Muscle of back (tissue), 13 donors: ENCODE measurements at places on chromosomes 7 and 10. TPM values are rescaled to one million over a fixed set of nuclear protein-coding genes. Genes with fewer than 3 reads are reported as not detected.

Gene INMT
- 6.5 TPM for polyA plus RNA-seq

Gene POU6F2
- 0.10 TPM for polyA plus RNA-seq

Gene PCBD1
- 59.5 TPM for polyA plus RNA-seq

Gene KIF11
- polyA plus RNA-seq, result 22.9 TPM

Gene AKR1C8
- not detected for polyA plus RNA-seq

Gene PPP1R17
- polyA plus RNA-seq, result not detected

Gene ARPC1A
- 97.5 TPM for polyA plus RNA-seq

Gene MBL2
- not detected for polyA plus RNA-seq

Gene SCIN
- 0.28 TPM for polyA plus RNA-seq

Gene GGCT
- polyA plus RNA-seq, result 34.3 TPM

Gene SPDYE16
- polyA plus RNA-seq, result 3.2 TPM

Gene PDK4
- polyA plus RNA-seq, result 11.8 TPM

Gene HABP2
- 0.07 TPM for polyA plus RNA-seq

Gene ACTL6B
- not detected for polyA plus RNA-seq

Gene CRHR2
- 2.7 TPM for polyA plus RNA-seq

Gene TDRD1
- 0.23 TPM for polyA plus RNA-seq

Gene ITIH5
- 43.7 TPM for polyA plus RNA-seq

Gene LIPJ
- polyA plus RNA-seq, result not detected

Gene HOXA3
- 16.3 TPM for polyA plus RNA-seq

Gene TMEM213
- 0.04 TPM for polyA plus RNA-seq

Gene HYAL4
- polyA plus RNA-seq, result not detected

Gene SEC24C
- polyA plus RNA-seq, result 49.2 TPM

Gene SEC31B
- 5.6 TPM for polyA plus RNA-seq

Gene FAM3C
- polyA plus RNA-seq, result 102 TPM

Gene FKBP6
- polyA plus RNA-seq, result 0.24 TPM

Gene MKRN1
- polyA plus RNA-seq, result 72.4 TPM

Gene CLEC2L
- 1.3 TPM for polyA plus RNA-seq

Gene NKX2-3
- polyA plus RNA-seq, result 0.68 TPM

Gene THNSL1
- 5.0 TPM for polyA plus RNA-seq

Gene UNCX
- 0.46 TPM for polyA plus RNA-seq

Gene SLC18A3
- polyA plus RNA-seq, result not detected

Gene TEX36
- polyA plus RNA-seq, result not detected

Gene KIFBP
- polyA plus RNA-seq, result 23.4 TPM

Gene TYW1B
- 7.5 TPM for polyA plus RNA-seq

Gene AHR
- polyA plus RNA-seq, result 46.7 TPM

Gene ATP6V0A4
- polyA plus RNA-seq, result 0.35 TPM

Gene ASZ1
- polyA plus RNA-seq, result 0.08 TPM

Gene RNF32
- polyA plus RNA-seq, result 1.7 TPM

Gene PIK3AP1
- polyA plus RNA-seq, result 2.7 TPM

Gene SLC26A5
- polyA plus RNA-seq, result not detected

Gene SPDYE2B
- 3.2 TPM for polyA plus RNA-seq

Gene UCMA
- 0.67 TPM for polyA plus RNA-seq

Gene DENND2A
- 52.5 TPM for polyA plus RNA-seq

Gene CYP26A1
- 0.42 TPM for polyA plus RNA-seq

Gene CDNF
- polyA plus RNA-seq, result 3.3 TPM

Gene RBM20
- polyA plus RNA-seq, result 10.8 TPM

Gene FOXI2
- 0.31 TPM for polyA plus RNA-seq

Gene GPR158
- 0.13 TPM for polyA plus RNA-seq

Gene GIMAP4
- polyA plus RNA-seq, result 24.1 TPM

Gene BLNK
- 2.3 TPM for polyA plus RNA-seq

Gene SEMA3D
- 12.7 TPM for polyA plus RNA-seq

Gene CPED1
- polyA plus RNA-seq, result 9.3 TPM

Gene SH2D4B
- 0.11 TPM for polyA plus RNA-seq

Gene BLVRA
- polyA plus RNA-seq, result 37.1 TPM

Gene CCDC126
- 8.6 TPM for polyA plus RNA-seq

Gene SPDYE2
- 13.0 TPM for polyA plus RNA-seq

Gene SP8
- polyA plus RNA-seq, result not detected

Gene BLOC1S2
- 25.8 TPM for polyA plus RNA-seq

Gene LOXL4
- polyA plus RNA-seq, result 12.4 TPM
